ENCODE measurements at places on chromosomes 7 and 10.

DNA sequence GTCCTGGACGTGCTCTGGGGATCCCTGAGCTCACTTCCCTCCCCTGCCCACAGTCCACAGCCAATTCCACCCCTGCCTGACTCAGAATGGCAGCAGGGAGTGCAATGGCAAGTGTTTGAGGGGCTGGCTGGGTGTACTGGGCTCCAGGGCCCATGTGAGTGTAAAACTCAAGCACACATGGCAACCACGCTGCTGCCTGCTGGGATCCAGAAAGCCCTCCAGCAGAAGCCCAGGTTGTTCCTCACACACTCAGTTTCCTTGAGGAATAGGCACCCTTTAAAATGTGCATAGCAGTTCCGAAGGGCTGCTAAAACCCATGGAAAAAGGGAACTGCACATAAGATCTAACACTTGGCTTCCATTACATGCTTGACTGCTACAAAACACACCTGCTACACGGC is 11.3 kb upstream of the ATP6V0A4 start:
- no peak for DNase-seq

DNA sequence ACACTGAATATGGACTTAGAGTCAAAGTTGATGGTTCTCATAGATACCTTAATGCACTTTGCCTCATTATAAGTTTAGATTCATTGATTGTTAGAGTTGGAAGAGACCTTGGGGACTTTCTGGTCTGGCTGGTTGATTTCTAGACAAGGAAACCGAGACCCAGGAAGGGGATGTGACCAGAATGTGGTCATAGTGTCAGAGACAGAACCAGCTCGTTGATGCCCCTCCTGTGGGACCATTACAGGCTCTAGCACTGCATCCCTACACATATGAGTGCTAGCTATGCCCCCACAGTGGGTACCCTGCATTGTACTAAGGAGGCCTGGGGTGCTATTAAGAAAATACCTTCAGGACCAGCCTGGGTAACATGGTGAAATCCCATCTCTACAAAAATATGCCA is 306.6 kb downstream of the CAMK1D start:
- DNase-seq, result no peak

DNA sequence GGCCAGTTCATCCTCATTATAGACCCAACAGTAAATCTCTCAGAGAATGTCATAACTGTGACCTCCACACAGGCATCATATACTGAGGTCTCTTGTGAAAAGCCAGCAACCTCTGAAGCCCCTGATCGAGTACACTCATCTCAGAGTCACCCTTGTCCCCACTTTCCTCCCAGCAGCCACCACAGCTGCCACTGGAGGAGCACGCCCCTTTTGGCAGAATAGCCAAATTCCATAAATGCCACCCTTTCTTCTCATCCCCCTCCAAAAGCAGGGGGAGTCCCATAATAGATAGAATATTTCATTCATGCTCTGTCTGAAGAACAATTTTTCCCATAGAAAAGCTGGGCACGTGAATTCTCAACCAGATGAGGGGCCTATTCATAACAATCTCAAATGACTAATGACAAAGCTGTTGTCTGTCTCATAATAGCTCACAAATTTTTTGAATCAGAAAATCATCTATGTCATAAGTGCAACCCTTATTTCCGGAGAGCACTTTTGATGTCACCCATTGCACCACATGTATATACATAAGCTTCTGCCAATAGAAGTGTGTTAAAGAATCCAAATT is 47.4 kb downstream of the SGMS1 start:
- DNase-seq, result no peak

- no peak for DNase-seq
These were observed 66.9 kb downstream of the GATA3 start for GRCh38 chr10:8121201-8121890.

DNA sequence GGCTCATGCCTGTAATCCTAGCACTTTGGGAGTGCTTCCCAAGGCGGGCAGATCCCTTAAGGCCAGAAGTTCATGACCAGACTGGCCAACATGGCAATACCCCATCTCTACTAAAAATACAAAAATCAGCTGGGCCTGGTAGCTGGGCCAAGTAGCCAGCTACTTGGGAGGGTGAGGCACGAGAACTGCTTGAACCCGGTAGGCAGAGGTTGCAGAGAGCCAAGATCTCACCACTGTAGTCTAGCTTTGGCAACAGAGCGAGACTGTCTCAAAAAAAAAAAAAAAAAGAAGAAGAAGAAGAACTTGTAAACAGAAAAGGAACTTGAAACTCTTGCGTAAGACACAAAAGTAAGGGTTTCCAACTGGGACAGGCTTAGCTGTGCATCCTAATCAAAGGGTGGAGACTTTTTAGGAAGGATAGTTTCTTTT is 5.6 kb upstream of the IFIT2 start:
- no peak for DNase-seq
